Stimulated activated CD4-positive, alpha-beta T cell treated with anti-CD3 and anti-CD28 coated beads, Interleukin-1b, Interleukin-23, amount 100 ng/mL, for 1 hour (primary cell): ENCODE measurements at places on chromosomes 1 and 21.

DNA sequence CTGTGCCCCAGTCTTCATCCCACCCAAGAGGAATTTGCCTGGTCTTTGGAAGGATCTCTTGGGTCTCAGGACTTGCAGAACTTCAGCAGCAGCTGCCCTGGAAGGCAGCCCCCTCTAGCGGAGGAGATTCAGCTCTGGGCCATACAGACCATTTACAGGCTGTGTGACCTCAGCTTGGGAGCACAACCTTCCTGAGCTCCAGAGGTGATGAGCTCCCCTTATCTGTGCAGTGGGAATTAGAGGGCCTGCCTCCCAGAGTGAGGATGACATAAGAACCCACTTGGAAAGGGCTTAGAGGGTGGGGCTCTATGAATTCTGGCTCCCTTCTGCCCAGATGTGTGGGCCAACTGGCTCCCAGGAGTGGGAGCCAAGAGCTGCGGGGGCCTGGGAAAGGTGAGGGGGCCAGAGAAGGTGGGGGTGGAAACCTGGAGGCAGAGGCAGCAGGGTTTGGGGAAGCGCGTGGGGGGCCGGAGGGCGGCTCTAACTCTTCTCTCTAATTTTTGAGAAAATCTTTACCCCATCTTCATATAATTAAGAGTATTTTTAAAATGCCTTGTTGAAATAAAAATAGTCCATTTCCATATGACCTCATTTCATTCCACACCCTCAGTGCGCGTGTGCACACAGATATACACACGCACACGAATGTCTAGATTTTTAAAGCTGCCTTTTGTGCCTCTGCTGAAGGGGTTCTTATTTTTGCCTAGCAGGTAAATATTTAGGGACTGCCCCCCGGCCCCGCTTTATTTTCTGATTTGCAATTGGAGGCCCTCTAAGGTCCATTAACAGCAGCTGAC, 21.5 kb downstream of the EPHB2 start:
- no peak for DNase-seq

DNA sequence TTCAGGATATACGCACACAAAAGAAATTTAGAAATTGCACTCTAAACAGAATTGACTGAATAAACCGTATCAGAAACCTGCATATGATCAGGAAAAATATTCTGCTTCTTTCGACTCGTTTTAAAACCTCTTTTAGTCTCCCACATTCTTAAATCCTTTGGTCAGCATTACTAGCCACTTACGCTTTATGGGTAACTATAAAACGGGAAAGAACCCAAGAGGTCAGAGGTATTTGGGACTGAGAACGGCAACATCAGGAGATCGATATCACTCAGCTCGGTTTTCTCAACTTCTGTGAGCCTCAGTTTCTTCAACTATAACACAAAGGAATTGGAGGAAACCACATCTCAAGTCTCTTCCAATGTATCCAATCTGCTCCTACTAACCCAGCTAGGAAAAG, 36.4 kb upstream of the ANGPTL7 start:
- no peak for DNase-seq

GRCh38 chr1:47865881-47866535, 131.2 kb downstream of the TRABD2B start:
- DNase-seq: no peak

GRCh38 chr1:46248122-46248920, 758 bp downstream of the RAD54L start:
- no peak for DNase-seq

GRCh38 chr1:21022279-21023040, 154.2 kb downstream of the EIF4G3 start:
- DNase-seq: no peak

GRCh38 chr1:3033790-3034090, 12.5 kb downstream of the ACTRT2 start:
- DNase-seq: no peak

DNA sequence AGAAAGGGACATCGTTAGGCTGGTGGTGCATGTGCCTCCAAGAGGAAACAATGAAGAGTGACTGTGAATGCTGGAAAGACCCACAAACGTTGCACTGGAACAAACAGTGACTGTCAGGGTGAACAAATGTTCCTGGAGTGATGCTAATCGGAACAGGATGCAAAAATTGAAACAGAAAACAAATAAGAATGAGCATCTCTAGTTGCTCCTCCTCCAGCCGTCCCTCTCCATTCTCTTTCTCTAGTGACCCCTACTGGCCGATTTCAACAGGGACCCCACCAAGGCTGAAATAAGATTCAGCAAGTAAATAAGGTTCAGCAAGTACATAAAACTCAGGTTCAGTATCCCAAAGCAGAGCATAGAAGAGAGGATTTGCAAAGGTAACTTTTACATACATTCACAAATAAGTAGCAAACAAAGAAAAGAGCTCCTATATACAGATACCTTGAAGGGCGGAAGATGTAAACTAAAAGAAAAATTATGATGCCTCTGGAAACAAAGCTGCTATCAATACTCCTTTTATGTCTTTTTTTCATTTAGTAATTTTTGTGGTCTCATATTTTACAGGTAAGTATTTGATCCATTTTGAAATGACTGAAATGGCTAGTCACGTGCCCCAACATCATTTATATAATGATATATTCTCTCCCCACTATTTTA, 836.1 kb upstream of the ADAMTS5 start:
- no peak for DNase-seq
